ENCODE measurements at places on chromosomes 3 and 15.

DNA sequence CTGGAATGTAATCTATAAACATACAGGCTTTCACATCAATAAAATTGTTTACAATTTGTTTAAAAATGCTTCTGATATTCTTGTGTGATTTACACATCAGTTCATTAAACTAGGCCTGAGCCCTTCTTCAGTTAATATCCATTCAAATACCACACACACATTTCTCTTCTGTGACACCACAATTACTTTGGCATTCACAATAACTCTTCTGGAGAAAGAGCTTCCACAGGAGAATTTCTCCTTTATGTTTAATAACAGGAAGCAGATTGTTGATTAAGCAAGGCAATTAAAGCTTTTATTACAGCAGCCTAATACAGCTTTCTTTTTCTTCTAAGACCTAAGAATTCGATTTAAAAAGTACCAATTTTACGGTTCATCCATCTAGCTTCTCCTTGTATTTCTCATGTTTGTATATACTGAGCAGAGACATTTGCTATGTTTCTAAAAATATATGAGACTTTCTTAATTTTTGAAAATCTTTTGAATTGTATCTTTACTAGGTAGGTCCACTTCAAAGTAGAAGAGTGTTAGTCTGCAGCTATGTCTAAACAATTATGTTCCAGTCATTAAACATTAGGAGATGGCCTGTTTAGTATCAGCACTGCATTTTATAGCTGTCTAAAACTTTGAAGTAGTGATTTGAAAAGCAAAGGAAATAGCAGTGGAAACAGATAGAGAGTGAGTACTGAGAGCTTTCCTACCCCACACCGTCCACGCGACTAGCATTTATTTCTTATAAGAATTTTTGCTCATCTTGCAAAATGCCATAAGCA is 511.1 kb upstream of the UBE2E2 start:
- no peak for DNase-seq

GRCh38 chr3:41173926-41174885 is 25.1 kb upstream of the CTNNB1 start:
- no peak for DNase-seq

DNA sequence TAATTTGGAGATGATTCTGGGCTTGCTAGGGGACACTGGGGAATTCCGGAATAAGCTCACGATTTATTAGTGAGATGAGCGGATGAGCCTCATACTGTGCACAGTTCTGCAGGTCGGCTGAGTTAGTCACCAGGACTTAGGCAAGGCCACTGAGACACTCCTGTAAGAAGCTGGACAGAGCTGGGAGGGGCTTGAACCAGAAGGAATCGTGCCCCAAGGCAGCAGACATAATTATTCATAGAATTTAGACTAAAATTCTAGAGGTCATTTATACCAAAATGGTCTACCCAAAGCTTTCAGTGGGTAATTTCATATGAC is 121.4 kb downstream of the VGLL4 start:
- no peak for DNase-seq

DNA sequence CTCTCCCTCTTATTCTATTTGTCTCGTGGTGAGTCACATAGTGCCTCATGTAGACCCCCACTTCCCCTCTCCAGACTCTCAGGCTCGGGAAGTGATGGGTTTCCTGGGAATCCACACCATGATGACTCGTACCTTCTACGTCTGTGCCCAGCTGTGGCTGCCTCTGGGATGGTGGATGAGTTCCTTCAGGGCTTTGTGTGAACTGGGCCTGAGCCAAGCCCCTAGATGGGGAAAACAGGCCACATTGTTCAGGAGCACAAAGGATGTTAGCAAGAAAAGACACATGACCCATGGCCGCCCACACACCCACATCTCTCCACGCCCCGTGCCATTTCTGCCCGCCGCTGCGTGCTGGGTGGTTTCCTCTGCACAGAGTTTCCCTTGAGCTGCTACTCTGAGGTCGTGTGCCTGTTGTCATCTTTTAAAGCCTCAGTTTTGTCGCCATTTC is 10.5 kb downstream of the ISG20 start:
- DNase-seq, result peak; percentile 99

GRCh38 chr3:58090351-58090750 is 82.1 kb downstream of the FLNB start:
- DNase-seq, result no peak

GRCh38 chr3:149333176-149333859 is at the start of gene TM4SF18:
TSS of gene TM4SF18 (minus strand) at chr3:149333636. CDS start at chr3:149333382, 254 bp downstream.
- DNase-seq, result peak; percentile 59

Measured in lung microvascular endothelial cell (primary cell).